NCI-H1092 (cell line): ENCODE measurements at places on chromosomes 2 and 18.

DNA sequence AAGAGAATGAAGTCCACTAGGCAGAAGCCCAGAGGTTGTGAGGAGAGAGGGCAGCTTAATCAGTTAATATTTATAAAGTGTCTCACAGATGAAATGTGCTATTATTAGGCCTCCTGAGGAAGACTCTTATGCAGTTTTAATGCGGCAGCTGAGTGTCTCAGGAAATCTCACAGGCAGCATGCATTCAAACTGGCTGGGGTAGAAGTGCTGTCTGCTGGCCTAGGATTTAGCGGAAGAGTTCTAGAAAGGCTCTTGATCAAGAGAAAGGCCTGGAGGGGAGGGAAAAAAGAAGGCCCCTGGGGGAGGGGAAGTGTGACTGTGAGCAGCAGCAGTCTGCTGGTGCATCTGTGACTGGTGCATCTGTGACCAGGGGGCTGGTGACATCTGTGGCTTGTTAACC, 133.0 kb downstream of the FSHR start:
- DNase-seq = no peak

DNA sequence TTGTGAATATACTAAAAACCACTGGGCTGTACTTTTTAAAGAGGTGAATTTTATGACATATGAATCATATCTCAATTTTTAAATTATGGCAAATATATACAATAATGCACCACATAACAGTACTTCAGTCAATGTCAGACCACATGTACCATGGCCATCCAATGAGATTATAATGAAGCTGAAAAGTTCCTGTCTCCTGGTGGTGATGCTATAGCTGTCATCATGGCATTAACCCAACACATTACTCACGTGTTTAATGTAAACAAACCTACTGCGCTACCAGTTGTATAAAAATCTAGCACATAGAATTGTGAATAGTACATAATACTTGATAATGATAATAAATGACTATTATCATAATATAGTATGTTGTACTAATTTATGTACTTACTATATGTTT, 77.6 kb upstream of the ID2 start:
- no peak for DNase-seq

DNA sequence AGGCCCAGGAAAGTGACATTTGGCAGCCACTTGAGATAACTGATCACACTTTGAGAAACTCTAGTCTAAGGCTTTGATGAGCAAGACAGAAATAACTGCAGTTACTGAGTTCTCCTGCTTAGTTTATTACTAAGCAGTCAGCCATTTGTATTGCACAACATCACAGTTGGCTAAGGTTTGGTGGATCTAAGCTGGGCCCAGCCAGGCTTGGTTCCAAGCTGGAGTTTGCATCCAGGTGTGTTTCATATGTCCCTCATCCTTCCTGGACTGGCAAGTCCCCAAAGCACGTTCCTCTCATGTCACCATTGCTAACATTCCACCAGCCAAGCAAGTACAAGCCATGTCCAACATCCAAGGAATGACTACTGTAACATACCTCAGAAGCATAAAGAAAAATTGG, 71.3 kb upstream of the ZNF532 start:
- no peak for DNase-seq

GRCh38 chr2:45963816-45964215, 312.3 kb downstream of the PRKCE start:
- no peak for DNase-seq

GRCh38 chr2:175579646-175580045, 398.1 kb upstream of the ATP5MC3 start:
- DNase-seq = no peak

GRCh38 chr2:216343221-216343980, 28.9 kb downstream of the MARCHF4 start:
- DNase-seq = no peak

GRCh38 chr2:170411660-170412059, 233.7 kb downstream of the MYO3B start:
- no peak for DNase-seq

DNA sequence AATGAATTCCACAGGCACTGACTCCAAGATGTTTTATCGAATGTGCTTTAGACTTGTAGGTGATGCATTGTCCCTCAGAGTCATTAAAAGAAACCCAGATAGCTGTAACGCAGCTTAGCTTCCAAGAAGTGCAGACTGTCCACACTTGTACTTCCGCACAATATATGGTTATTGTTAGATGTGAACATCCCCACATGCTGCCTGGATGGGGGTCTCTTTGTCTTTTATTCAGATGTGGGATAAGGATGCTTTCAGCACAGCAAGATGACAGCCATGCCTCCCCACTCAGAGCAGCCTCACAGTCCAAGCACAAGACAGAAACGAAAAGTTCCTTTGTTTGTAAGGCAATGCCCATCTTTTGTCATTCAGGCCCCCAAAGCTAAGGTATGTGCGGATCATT, 416.6 kb downstream of the HRH4 start:
- no peak for DNase-seq
